ENCODE measurements at places on chromosomes 6 and 20.

- no peak for DNase-seq
These were observed 858 bp downstream of the BCAS1 start for GRCh38 chr20:54069501-54069971.

GRCh38 chr6:16805243-16805950 lies 44.1 kb upstream of the ATXN1 start:
- no peak for DNase-seq

DNA sequence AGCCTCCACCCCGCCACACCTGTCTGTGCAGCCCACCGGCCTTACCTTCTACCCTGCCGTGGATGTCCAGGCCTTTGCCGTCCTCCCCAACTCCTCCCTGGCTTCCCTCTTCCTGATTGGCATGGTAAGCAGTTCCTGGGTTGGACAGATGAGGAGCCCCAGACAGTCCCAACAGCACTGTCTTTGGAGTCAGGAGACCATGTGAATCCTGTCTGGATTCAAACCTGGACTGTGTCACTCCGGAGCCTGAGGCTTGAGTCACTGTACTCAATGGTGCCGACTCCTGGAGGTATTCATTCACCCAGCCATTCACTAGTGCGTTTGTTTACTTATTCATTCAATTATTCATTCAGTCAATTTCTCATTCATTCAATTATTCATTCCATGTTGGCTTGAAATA lies 20.0 kb upstream of the LBP start:
- DNase-seq: no peak

DNA sequence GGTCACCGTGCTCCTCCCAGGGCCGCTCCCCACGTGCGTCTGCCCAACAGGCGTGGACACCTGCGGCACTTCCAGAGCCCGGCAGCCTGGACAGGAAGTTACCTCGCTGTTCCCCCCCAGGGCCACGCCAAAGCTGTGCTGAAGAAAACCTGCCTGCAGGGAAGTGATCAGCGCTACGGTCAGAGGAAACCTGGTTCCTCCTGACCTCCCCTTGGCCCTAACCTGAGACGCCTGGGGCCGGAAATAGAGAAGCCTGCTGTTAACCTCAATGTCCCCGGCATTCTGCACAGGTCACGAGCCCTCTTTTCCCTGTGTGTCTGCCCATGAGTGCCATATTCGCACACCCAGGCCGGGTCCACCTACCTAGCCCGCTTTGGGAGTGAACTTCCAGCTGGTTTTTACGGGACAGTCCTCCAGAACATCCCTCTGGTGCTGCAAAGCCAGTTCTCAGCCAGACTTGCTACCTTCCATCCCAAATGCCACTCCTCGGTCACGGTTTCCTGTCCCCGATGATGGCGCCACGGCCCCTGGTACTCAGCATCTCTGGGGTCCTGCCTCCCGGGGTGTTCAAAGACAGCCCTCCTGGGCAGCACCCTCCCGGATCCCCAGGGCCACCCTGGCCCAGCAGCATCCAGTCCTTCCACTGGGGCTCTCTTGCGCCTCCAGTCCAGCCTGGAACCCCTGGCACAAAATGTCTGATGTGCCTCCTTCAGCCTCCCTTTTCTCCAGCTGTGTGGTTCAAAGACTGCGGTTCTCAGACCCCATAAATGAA lies 12.0 kb upstream of the IRF4 start:
- no peak for DNase-seq

DNA sequence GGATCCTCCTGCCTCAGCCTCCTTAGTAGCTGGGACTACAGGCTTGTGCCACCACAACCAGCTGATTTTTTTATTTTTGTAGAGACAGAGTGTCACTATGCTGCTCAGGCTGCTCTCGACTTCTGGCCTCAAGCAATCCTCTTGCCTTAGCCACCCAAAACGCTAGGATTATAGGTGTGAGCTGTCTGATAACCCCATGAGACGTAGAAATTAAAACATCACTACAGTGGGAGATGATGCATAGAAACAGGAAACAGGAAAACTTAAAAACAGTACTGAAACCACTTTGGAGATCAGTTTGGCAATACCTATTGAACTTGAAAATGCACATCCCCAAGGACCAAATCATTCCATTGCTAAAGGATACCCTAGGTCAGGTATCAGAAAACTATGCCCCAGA lies 10.8 kb downstream of the SENP6 start:
- no peak for DNase-seq

GRCh38 chr20:19519466-19519865 lies 238.6 kb upstream of the RIN2 start:
- DNase-seq: no peak

- no peak for DNase-seq
These were observed 193.2 kb upstream of the SALL4 start for GRCh38 chr20:51995551-51995951.

- DNase-seq: no peak
These were observed 166.4 kb upstream of the AGPAT4 start for GRCh38 chr6:161440299-161440698.

DNA sequence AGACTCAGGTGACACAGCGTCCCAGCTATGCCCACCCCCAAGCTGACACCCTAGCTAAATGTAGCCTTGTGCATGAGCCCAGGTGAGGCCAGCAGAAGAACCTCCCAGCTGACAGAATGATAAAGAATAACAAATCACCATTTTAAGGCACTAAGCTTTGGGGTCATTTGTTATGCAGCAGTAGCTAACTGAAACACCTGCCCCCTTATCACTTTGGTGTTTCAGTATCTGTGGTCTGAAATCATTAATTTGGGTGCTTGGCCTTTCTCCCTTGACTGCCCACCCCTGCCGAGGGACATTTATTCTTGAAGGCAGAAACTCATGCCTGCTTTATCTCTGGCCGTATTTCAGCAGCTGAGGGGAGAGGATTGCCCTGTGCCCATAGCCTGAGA lies 30.0 kb downstream of the DACT2 start:
- DNase-seq: no peak

DNA sequence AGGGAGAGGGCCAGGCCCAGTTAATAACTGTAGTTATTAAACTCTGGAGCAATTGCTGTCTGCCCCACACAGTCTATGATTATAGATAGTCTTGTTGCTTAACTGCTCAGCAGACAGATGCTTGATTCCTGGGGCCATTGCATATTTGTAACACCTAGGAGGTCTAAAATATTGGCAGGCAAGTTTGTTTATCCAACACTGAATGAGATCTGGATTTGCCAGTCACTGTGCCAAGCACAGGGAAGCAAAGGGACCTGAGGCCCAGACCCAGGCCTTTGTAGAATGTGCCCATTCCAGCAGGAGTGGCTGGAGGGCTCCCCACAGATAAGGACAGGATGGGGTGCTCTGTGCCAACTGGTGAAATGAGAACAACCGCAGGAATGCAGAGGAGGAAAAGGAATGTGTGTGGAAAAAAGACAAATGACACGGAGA lies 17.6 kb upstream of the ENTPD6 start:
- no peak for DNase-seq

GRCh38 chr6:77097940-77098339 lies 365.4 kb downstream of the HTR1B start:
- DNase-seq: no peak

GRCh38 chr6:146883640-146884531 lies 285.1 kb downstream of the ADGB start:
- DNase-seq: no peak

DNA sequence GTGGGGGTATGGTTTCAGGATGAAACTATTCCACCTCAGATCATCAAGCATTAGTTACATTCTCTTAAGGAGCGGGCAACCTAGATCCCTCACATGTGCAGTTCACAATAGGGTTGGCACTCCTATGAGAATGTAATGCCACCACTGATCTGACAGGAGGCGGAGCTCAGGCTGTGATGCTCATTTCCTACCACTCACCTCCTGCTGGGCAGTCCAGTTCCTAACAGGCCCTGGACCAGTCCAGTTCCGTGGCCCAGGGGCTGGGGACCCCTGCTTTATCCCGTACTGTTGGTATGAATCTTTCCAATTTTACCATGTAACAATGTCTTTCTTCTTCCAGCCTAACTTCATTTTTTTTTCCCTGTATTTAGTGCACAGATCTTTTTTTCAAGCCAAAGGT lies 94.9 kb downstream of the OGFRL1 start:
- DNase-seq: no peak

DNA sequence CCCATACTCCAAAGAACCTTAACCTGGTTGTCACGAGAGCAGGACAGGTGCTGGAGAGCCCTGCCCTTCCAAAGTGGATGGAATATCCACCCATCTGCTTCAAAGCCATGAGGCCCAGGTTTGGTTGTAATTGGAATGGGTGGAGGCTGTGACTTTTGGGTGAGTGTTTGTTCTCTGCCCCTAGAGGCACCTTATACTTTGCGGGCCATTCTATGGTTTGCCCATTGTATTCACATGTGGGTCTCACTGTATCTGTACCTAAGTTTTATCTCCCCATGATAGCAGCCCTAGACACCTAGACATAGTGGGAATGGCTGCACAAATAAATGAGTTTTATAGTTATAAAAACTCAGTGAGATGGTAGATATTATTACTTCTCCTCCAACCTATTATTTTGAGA lies 67.1 kb upstream of the NAA20 start:
- DNase-seq: no peak

DNA sequence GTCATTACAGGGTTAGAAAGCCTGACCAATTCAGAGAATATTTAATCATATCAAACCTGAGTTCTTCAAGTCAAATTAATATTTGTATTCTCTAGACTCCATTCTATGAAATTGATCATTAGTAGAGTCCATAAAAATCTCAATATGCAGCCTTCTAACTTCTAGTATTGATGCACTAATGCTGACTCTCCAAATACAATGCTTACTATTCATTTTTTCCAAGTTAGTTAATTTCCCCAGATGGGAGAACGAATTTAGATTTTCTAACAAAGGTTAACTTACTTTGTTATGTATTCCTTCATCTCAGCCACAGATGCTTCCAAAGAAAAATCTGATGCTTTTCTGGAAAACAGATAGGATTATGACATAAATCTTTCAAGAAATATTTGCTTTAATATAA lies 12.4 kb upstream of the NDRG3 start:
- no peak for DNase-seq

- no peak for DNase-seq
These were observed 332.6 kb upstream of the MANEA start for GRCh38 chr6:95244751-95245150.

DNA sequence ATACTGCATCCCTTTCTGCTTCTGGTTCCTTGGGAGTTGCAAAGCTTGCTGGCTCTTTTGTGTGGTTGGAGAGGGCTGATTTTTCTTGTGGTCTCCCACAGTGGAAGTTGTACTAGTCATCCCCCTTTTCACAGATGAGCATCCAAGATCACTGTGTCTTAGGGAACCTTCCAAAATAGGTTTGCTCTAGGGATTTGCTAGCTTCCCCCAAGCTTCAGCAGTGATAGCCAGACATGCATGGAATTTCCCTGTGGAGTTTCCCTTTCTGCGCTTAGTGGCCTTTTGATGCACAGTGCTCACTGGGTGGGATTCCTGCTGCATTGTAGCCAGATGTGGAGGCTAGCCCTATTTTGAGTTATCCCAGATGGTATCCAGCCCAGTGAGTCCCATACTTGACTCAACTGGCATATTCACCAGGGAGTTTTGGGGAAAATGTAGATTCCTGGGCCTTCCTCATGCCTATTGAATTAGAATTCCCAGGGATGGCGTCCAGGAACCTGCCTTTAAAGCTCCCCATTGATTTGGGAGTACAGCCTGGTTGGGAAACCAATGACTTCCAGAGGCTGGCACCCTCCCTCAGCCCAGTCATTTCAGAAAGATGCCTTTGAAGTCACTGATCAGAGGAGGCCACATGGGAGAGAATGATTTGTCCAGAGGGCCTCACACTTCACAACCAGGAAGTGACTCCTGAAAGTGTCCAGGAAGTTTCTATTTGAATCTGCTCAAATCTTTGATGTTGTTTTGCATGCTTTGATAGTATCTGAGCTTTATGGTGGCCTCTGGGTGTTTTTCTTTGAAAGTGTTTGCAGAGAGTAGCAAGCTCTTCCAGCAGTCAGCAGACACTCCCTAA lies 25.9 kb downstream of the PPARD start:
- peak; percentile 21 for DNase-seq

- DNase-seq: no peak
These were observed 44.6 kb upstream of the SEC63 start for GRCh38 chr6:108002365-108003221.

DNA sequence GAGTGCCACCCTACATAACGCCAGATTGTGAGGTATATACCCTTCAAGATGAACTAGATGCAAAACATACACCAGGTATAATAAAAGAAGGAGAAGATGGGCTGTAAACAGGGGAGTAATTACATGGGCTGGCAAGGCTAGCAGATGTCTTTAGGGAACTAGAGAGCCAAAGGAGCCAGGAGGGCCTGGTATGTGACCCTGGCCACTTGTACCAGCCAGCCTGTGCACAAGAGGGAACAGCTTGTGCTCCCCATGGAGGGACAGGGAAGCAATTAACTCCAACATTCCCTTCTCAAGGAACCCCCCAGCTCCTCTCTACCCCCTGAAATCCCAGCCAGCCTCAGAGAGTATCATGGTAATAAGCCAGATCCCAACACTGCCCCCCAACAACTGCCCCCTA lies 139.9 kb downstream of the HIVEP2 start:
- DNase-seq: no peak

- no peak for DNase-seq
These were observed 2.0 kb downstream of the NEDD9 start for GRCh38 chr6:11230158-11231107.

DNA sequence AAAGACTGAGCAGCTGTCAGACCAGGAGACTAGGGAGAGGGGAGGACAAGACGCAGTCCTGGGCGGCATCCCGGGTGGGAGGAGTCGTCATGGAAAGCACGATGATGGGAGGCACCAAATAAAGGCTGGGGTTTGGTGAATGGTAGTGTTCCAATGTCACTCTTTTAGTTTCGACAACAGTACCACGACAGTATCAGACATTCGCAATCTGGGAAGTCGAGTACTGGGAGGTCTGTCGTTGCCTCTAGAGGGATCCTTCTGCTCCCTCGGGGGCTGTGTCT lies 32.1 kb downstream of the PSMG4 start:
- DNase-seq: no peak

GRCh38 chr6:162942866-162943265 lies 215.1 kb downstream of the PACRG start:
- no peak for DNase-seq

- DNase-seq: no peak
These were observed 17.5 kb upstream of the SPDEF start for GRCh38 chr6:34573567-34574183.

GRCh38 chr6:15398633-15399275 lies 152.9 kb downstream of the JARID2 start:
- DNase-seq: no peak

GRCh38 chr6:28488916-28489365 lies 26.7 kb downstream of the GPX6 start:
- peak; percentile 26 for DNase-seq

GRCh38 chr6:14046476-14047068 lies 71.0 kb upstream of the CD83 start:
- DNase-seq: peak; percentile 52

DNA sequence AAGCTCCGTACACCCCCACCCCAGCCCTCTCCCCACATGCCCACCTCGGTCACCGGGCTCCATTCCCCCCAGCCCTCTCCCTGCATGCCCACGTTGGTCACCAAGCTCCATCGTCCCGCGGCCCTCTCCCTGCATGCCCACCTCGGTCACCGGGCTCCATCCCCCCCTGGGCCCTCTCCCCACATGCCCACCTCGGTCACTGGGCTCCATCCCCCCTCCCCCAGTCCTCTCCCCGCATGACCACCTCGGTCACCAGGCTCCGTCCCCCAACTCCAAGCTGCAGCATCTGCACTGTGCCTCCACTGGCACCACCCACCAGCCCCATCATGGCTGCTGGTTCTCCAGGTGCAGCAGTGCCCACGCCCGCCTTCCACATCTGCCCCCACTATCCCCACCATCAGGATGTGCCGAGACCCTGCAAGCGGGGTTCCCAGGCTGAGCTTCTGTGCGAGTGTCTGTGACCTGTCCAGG lies 16.8 kb downstream of the TAF4 start:
- DNase-seq: no peak

- no peak for DNase-seq
These were observed 868 bp downstream of the LTV1 start for GRCh38 chr6:143844006-143844405.
